ENCODE measurements at places on chromosomes 2 and 18.

DNA sequence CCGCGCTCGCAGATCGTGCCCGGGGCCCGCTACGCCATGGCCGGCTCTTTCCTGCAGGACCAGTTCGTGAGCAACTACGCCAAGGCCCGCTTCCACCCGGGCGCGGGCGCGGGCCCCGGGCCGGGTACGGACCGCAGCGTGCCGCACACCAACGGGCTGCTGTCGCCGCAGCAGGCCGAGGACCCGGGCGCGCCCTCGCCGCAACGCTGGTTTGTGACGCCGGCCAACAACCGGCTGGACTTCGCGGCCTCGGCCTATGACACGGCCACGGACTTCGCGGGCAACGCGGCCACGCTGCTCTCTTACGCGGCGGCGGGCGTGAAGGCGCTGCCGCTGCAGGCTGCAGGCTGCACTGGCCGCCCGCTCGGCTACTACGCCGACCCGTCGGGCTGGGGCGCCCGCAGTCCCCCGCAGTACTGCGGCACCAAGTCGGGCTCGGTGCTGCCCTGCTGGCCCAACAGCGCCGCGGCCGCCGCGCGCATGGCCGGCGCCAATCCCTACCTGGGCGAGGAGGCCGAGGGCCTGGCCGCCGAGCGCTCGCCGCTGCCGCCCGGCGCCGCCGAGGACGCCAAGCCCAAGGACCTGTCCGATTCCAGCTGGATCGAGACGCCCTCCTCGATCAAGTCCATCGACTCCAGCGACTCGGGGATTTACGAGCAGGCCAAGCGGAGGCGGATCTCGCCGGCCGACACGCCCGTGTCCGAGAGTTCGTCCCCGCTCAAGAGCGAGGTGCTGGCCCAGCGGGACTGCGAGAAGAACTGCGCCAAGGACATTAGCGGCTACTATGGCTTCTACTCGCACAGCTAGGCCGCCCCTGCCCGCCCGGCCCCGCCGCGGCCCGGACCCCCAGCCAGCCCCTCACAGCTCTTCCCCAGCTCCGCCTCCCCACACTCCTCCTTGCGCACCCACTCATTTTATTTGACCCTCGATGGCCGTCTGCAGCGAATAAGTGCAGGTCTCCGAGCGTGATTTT lies 7.6 kb downstream of the TBR1 start:
- DNase-seq: no peak

DNA sequence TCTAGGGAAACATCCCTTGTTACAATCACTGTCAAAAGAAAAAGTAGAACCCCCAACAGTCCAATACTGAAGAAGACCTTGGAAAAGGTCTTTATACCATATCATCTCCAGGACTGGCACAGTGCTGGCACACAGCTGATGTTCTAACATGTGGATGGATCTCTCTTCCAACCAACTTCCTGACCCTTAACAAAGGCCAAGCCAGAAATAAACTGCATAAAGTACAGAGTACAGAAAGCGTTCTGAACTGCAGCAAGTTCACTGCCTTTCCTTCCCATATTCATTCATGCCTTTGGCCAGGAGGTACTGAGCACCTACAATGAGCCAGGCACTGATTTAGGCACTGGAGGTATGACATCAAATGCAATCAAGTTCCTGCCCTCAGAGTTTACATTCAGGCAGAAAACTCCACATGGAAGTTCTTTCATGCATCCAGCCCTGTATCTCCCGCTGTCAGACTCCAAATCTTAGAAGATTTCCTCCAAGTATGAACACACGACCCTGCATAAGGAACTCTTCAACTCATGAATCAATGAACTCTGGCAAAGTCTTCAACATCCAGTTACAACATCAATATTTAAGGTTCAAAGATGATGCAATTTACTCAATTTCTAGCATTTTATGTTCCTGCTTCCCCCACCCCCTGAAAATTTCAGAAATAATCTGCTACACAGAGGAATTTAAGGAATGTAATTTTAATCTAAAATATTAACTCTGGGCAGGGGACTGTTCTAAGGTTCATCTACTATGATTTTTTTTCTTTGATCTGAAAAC lies 33.8 kb downstream of the ACVR1 start:
- DNase-seq: no peak

DNA sequence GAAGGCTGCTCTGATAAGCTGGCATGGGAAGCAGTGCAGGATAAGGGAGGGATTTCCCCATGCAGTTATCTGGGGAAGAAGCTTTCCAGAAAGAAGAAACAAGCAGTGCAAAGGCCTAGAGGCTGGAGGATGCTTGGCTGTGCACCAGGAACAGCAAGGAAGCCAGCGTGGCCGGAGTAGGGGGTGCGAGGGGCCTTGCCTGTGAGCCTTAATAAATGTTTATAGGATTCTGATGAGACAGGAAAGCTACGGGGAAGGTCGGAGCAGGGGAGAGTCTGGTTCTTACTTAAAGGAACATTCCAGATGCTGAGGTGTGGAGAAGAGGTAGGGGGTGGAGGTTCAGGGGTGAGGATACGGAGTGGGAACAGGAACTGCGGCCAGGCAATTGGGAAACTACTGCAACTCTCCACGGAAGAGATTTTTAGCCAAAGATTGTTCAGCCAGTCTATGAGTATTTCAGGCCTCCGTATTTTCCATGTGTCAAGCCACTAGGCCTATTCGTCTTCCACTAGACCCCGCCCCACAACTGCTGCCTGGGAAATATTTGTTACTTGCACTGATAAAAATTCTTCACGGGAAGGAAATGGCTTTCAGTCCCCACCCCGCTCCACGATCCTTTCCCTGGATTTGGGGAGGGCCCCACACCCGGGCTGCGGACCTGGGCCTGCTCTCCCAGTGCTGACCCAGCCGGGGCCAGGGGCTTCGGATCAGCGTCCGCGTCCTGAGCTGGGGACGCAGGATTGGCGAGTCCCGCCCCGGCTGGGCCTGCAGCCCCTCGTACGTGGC lies 516 bp downstream of the EIF2AK2 start:
- DNase-seq: no peak

- DNase-seq: no peak
Measured at GRCh38 chr2:169073963-169074751, 4.8 kb downstream of the DHRS9 start.

DNA sequence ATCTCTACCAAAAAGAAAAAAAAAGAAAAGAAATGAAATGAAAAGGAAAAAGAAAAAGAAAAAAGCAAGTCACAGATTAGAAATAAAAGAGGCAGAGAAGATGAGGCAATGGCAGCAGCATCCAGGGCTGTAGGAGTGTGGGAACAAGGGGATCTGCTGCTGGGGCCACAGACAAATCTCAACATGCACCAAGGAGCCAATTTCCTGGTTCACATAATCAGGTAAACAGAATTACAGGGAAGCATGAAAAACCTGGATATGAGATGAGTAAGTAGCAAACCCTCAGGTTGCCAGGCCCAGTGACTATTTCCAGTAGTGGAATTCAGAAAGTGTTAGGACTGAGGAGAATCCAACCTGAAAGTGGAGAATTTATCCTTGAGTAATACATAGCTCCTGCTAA lies 77.4 kb upstream of the ARHGAP28 start:
- no peak for DNase-seq

DNA sequence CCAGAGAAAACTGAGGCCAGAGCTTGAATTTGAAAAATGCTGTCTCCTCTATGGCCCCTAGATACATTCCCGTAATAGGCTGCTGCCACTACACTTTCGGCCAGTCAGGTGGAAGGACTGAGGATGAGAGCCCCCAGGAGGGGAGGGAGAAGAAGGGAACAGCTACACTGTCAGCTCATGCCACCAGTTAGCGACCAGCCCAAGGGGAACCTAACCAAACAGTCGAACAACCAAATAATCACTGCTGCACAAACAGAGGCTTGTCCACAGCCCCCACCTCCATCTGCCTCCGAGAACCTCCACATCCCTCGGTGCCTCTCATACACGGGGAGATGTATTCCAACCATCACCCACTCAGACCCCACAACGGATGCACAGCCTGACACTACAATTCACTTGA lies 7.3 kb downstream of the ZNF516 start:
- no peak for DNase-seq

- no peak for DNase-seq
Measured at GRCh38 chr18:40208958-40209357, 1746.1 kb upstream of the PIK3C3 start.

DNA sequence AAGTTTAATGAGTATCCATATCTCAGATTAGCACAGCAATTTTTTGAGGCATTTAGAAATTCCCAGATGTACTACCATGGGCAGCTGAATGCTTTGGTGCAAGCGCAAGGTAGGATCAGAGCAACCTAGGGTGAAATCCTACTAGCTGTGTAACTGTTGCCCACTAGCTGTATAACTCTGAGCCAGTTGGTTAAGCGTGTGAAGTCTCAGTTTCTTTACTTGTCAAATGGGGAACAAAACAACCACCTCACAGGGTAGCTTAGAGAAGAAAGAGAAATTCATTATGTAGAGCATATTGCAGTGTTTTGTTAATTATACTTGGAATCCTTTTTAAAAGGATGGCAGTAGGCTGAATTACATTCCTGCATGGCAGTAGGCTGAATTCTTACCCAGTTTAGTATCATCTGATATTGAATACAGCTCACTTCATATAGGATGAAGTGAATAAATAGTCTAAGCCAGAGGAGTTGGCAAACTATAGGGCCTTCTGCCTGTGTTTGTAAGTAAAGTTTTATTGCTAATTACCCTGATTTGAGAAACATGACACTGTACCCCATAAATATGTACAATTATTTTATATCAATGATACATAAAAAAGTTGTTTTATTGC lies 180.7 kb downstream of the PLCL1 start:
- no peak for DNase-seq

DNA sequence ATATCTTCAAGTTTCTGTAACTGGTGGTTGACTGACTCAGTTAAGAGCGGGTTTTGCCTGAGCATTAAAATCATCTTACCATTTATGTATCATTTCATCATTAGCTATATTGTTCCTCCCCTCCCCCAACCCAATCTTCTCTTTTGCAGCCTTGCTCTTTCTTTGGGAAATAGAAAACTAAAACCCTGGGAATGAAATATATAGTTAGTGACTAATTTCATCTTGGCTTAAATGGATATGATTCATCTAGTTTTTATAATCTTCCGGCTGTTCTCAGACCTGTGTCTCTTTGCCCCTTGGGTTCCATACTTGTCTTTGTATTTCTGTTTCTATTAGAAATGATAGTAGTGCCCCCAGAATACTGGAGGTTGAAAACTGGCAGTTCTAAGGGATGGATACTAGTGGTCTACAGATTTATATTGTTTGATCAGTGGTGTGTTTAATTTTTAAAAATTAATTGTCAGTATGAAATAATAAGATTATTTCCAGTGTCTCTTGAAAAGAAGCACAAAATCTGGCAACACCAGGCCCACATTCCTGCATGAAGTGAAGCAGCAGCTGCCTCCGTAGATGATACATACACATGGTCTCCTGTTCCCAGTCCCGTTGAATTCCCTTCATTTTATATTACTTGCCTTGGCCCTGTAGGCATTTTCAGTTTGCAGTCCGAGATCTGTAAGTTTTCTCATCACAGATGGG lies 44.5 kb downstream of the PHLPP1 start:
- no peak for DNase-seq

GRCh38 chr18:24991141-24992060 lies 360.6 kb downstream of the ZNF521 start:
- no peak for DNase-seq

- DNase-seq: no peak
Measured at GRCh38 chr2:108617617-108618016, 83.3 kb downstream of the LIMS1 start.

- no peak for DNase-seq
Measured at GRCh38 chr2:20005891-20006470, 6.5 kb downstream of the MATN3 start.

GRCh38 chr2:62398356-62398755 lies 107.6 kb downstream of the TMEM17 start:
- no peak for DNase-seq

GRCh38 chr18:74413836-74414235 lies 43.3 kb downstream of the DIPK1C start:
- no peak for DNase-seq

DNA sequence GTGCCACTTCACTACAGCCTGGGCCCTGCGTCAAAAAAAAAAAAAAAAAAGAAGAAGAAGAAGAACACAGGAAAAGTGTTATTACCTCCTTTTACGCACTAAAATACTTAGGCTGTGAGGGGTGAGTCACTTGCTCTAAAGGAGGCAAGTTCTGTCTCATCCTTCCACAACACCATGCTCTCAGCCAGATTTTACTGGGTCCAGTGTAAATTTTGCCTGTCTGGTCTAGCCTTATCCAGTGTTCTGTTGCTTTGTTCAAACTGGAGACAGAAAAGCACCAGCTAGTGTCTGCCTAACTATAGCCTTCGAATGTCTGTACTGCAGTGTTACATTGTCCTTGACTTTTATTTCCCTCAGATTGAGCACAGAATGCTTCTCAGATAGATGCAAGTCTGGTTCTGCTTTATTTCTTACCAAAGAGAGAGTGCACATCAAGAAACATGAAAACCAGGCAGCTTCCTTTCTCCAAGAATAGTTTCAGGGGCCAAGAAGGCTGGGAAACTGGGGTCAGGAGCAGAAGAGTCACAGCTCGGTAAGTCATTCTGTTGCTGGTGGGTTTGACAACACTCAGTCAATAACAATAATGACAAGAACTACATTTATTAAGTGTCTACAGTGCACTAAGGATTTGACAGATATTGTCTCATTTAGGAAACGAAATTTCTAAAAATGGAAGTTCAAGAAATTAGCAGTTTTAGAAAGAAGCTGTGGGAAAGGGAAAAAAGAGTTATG lies 3.1 kb upstream of the MSGN1 start:
- DNase-seq: no peak

GRCh38 chr2:185291035-185291647 lies 447.5 kb upstream of the FSIP2 start:
- DNase-seq: no peak

Data from T-helper 1 cell (primary cell).